ENCODE measurements at places on chromosomes 6 and 20. TPM values are rescaled to one million over a fixed set of nuclear protein-coding genes. Genes with fewer than 3 reads are reported as not detected.

Gene SLC22A23
- 0.54 TPM for total RNA-seq

Gene GPSM3
- total RNA-seq = 37.1 TPM

Gene PPP1R3G
- not detected for total RNA-seq

Gene HLA-DRB5
- total RNA-seq = 6.0 TPM

Gene TOP1
- total RNA-seq = 121 TPM

Gene CST5
- not detected for total RNA-seq

GRCh38 chr6:89615882-89616281, 22.7 kb downstream of the LYRM2 start:
- no peak for DNase-seq

GRCh38 chr20:2125474-2126112, 24.0 kb downstream of the STK35 start:
- DNase-seq = no peak

GRCh38 chr20:58483470-58483869, 31.7 kb downstream of the APCDD1L start:
- DNase-seq = no peak

- DNase-seq = no peak
These were observed 31.8 kb downstream of the ABRACL start for GRCh38 chr6:139060332-139060731.

- no peak for DNase-seq
These were observed 126.4 kb downstream of the BANF2 start for GRCh38 chr20:17825960-17826843.

- DNase-seq = no peak
These were observed 566.4 kb upstream of the MAN1A1 start for GRCh38 chr6:119915971-119916370.

- DNase-seq = no peak
These were observed 23.1 kb upstream of the MRGBP start for GRCh38 chr20:62772990-62773844.

- no peak for DNase-seq
These were observed 359.0 kb downstream of the ZFAND3 start for GRCh38 chr6:38178584-38178886.

DNA sequence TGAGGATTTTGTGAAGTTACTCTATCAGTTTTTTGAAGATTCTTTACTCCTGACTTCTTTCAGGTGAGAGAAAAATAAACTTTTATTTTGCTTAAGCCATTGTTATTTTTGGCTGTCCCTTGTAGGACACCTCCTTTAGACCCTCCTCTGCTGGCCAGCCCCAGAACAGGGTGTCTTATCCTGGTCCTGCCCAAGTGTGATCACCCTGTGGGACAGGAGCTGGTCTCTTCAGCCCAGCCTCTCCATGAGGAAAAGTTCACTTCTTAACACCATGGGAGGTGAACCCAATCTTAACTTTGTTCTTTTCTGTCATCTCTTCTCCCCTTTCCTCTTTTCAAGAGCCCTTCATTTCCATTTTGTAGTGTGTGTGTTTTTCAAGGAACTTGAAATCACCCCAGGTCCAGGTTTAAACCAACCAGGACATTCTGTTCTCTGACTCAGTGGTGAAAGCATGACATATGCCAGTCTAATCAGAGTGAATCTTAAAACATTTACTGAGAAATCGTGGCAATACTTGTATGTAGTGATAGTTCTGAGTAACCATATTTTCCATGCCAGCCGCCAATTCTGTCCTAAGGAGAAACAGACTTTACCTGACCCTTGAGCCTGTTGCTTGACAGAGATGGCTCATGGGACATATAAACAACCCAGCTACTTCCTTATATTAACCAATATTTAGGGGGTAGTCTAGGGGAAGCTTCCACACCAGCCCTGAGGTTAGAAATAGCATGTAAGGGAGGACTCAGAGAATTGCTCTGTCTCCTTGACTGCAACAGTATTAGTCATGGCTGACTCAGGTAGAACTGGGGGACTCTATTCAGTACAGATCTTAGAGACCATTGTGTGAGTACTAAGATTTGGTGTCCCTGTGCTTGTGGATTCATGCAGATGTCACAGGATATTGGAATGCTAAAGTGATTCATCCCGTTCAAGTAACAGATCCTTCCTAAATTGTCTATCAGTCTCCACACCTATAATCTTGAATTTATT, 48.8 kb downstream of the FLRT3 start:
- no peak for DNase-seq

DNA sequence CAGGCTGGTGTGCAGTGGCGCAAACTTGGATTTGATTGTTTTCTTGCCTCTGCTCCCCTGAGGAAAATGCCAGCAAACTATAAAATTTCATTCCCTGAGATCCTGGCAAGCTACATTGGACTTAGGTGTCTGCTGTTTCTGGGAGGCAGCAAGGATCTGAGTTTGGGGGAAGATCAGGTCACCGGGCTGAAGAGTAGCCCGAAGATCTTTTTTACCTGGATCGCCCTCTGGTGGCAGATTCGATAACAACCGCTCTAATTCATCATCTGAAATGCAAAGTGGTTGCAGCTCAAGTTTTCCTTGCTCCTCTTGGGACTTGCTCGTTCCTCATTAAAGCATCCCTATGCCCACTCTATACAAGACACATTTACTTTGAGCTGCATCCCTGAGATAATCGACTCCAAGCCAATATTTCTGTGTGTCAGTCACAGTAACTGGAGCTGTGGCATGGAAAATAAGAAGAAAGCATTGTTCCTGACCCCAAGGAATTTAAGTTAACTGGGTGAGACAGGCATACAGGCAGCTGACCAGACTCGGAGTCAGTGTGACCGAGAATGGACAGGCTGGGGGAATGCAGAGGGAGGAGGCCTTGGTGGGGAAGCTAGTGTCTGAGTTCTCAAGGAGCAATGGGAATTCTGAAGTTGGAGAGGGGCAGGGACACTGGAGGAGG, 131.8 kb upstream of the PROKR2 start:
- peak; percentile 43 for DNase-seq

GRCh38 chr20:4508773-4509172, 212.9 kb upstream of the PRND start:
- no peak for DNase-seq

- DNase-seq = no peak
These were observed 105.8 kb upstream of the RIPOR2 start for GRCh38 chr6:25041485-25042035.

GRCh38 chr6:95802978-95803377, 212.8 kb upstream of the FUT9 start:
- no peak for DNase-seq

- no peak for DNase-seq
These were observed 37.0 kb upstream of the HLA-A start for GRCh38 chr6:29905286-29905685.

Data from activated T-cell treated with anti-CD3 and anti-CD28 coated beads, Interleukin-2, amount 50 U/mL, for 4 hours (primary cell).